ENCODE measurements at places on chromosomes 12 and 14. TPM values are rescaled to one million over a fixed set of nuclear protein-coding genes. Genes with fewer than 3 reads are reported as not detected.

The ZNF891 gene
- 0.39 TPM for total RNA-seq

The GPRC5A gene
- total RNA-seq: 454 TPM

The TPPP2 gene
- not detected for total RNA-seq

The OSGEP gene
- 26.1 TPM for total RNA-seq

The RCOR1 gene
- 28.1 TPM for total RNA-seq

The CCDC197 gene
- not detected for total RNA-seq

The DHRS2 gene
- total RNA-seq: 8.7 TPM

The NRL gene
- 1.0 TPM for total RNA-seq

The KCNJ8 gene
- total RNA-seq: 0.41 TPM
